Natural killer cell (primary cell): ENCODE measurements at places on chromosomes 2 and 18.

DNA sequence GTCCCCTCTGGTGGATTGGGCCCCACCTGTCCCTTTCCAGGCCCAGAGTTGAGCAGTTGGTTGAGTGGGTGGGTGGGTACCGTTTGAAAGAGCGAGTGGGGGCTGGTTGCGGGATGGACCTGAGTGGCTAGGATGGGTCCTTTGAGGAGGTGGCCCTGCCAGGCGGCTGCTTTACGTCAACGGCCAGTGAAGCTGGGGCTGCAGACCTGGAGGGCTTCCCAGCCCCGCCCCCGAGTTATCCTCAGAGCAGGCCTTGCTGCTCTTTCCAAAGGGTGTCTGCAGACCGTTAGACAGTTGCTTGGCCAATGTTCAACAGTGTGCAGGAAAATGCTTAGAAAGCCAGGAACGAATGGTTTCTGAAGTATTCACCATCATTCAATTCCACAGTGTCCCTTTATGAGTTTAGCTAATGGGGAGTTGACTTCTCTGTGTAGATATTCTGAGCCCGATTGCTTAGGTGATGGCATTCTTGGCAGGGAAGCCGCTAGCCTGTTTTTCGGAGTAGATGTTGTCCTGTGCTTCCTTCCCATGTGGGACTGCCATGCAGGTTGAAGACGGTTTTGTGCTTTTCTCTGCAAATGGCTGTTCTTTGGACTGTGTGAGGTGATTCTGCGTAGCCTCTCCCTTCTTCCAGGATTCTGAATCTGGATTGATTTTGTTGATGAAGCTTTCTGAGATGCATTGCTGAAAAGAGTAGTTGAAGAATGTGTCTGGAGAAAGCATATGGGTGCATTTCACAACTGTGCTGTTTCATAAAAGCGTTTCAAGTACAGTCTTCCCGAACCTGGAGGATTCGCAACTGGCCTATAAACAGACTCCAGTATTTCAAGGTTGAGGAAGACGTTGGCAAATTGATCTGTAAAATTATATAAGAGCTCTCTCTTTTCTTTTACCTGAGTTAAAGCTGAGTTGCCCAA is 45.8 kb downstream of the LDLRAD4 start:
- no peak for DNase-seq

DNA sequence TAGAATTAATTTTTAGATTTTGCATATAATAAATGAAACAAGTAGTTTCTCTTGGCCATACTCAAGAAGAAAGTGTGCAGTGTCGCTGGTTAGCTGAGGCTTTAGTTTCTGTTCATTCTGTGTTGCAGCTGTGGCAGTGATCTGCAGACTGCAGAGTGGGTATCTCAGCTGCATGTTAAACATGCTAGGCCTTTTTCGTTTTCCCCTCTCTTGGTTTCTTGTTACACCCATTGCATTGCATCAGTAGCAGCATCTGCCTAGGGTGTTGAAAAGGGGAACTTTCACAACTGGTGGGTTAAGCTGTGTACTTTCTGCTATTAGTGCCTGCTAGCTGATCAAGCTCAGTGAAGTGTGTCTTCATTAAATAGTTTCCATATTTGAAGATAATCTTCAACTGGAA is 51.3 kb downstream of the ACSL3 start:
- DNase-seq: no peak

DNA sequence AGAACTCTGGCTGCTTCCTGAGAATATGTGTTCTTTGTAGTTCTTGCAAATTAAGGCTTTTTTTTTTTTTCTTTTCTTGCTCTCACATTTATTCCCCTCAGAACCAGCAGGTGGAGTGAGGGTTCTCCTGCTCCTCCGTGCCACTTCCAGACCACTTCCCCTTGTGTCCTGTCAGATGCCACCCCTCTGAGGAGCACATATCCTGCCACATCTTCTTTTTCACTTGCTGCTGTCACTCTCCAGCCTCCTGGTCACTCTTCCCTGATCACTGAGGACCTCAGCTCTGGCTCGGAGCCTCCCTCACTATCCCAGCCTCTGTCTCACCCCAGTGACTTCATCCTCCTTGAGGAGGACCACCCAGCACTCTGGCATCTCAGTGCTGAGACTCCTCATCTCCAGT is 100.5 kb downstream of the TACR1 start:
- DNase-seq: no peak

- DNase-seq: no peak
These were observed 557.2 kb downstream of the ERBB4 start for GRCh38 chr2:211981451-211981850.

DNA sequence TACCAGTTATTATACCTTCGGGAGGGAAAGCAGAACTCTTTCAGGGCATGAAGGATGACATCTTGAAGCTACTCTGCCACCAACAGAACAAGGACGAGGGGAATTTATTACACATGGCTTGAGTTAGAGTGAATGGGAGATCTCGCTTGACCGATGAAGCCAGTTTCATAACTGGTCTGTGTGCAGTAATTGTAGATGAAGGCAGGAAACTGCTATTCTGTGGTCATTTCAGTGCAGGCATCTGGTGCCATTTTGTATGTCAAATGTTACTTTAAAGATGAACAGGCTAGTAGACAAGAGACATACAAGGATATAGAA is 20.5 kb downstream of the GREB1 start:
- no peak for DNase-seq

DNA sequence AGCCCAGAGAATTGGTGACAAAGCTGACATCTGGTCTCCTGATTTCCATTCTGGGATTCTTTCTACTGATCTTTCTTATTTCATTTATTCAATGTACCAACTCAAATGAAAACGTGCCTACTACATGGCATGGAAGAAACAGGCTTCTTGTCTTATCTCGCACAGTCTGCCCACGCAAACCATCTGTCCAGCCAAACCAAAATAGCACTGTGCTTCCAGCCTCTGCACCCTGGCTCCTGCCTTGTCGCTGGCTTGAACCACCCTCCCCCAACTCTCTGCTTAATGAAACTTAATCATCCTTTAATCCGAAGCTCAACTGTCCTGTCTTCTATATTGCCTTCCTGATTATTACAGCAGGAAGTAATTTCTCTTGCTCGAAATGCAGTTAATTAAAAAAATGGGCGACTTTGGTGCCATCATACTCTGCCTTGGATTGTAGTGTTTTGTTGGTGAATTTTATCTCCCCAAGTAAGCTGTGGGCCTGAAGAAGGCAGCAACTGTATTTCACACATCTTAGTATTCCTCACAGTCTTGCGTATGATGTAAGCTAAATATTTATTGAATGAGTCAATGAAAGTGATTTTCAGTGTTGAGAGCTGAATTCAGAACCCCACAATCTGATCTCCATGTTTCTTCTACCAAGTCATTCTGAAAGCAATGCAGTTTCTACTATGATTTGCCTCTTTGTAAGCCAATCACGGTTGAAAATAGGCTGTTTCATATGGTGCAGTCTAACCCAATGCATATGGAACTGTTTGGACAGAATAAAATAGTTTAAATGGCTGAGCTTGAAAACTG is 190.8 kb downstream of the TMEM247 start:
- no peak for DNase-seq

DNA sequence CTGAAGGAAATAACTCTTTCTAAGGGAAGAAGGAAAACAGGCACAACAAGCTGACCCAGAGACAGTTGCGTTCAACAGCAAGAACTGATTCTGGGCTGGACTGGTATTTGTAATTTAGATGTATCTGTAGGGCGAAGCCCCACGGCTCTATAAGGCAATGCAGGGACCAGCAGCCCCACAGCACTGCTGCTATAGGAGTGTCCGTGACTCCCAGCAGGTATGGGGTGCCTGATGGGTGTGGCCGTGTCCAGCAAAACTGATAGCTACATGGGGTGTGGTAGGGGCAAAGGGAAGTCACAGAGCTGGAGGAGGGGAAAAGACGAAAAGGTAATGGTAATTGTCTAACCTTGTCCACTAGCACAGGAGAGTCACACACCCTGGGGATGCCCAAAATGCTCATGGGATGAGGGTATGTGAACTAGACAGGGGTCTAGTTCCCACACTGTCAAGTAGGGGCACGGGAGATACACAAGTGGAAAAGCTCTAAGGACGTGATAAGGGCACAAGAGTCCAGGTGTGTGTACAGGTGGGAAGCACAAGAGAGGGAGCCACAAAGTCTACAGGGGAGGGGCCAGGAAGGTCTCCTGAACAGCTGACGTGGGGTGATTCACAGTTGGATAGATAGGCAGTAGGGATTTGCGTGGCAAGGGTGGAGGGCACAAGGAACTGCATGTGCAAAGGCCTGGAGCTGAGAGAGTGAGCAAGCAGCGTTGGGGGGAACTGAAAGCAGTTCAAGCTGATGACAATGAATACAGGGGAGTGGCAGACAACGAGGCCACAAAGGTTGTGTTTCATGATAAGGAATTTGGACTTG is 48.5 kb upstream of the ASPRV1 start:
- no peak for DNase-seq

GRCh38 chr2:65129286-65129825 is 550 bp downstream of the RAB1A start:
- DNase-seq: no peak

GRCh38 chr2:9877026-9877425 is 33.8 kb downstream of the TAF1B start:
- no peak for DNase-seq

- no peak for DNase-seq
These were observed 62.0 kb upstream of the POMC start for GRCh38 chr2:25230198-25230947.

- DNase-seq: no peak
These were observed 198.7 kb downstream of the MEIS1 start for GRCh38 chr2:66633631-66634030.

DNA sequence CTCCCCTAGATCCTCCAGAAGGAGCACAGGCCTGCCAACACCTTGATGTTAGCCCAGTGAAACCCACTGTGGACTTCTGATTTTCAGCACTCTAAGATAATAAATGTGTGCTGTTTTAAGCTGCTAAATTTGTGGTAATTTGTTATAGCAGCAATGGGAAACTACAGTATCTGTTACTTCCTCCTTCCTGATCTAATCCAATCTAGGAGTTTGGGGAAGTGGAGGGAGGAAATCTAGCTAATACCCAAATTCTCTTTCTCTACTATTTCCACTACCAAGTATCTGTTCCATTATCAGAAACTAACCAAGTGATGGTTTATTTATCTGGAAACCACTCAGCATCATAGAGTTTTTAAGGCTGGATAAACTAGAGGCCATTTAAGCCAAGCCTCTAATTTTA is 64.9 kb downstream of the AFF3 start:
- no peak for DNase-seq

GRCh38 chr2:149258531-149258930 is 71.9 kb upstream of the LYPD6 start:
- no peak for DNase-seq

- DNase-seq: no peak
These were observed 97.2 kb downstream of the CAPN13 start for GRCh38 chr2:30710016-30710415.

DNA sequence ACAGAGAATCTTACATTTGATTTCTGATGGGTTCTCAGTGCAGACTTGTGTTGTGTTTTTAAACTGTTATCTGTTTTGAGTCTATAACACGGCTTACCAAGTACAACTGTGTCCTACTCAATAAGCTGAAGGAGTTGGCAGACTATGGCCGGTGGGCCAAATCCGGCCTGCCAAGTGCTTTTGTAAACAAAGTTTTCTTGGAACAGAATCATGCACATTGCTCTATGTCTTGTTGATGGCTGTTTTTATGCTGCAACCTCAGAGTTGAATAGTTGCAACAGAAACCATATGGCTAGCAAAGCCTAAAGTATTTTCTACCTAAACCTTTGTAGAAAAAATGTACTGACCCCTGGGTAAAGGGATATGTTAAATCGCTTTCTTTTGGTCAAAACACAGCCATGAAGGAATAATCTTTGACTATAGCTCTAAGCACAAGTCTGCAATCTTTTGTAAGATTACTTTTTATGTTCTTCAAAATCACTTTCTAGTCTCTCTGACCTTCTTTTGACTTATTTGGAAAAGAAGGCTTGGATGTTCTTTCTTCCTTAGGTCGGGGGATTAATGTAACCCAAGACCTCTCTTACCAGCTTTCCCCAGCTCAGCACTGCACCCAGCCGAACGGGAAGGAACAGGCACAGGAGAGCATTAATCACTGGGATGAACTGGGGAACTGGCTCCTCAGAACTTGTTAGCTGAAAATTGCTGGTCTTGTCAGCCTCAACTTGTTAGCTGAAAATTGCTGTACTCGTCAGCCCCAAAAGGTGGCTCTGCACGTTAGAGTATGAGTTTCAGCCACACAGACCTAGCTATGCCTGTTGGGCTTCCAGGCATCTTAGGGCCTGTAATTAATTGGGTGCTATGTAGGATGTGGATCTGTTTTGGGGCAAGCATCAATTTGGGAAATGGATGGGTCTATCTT is 75.4 kb downstream of the CD8B2 start:
- no peak for DNase-seq

DNA sequence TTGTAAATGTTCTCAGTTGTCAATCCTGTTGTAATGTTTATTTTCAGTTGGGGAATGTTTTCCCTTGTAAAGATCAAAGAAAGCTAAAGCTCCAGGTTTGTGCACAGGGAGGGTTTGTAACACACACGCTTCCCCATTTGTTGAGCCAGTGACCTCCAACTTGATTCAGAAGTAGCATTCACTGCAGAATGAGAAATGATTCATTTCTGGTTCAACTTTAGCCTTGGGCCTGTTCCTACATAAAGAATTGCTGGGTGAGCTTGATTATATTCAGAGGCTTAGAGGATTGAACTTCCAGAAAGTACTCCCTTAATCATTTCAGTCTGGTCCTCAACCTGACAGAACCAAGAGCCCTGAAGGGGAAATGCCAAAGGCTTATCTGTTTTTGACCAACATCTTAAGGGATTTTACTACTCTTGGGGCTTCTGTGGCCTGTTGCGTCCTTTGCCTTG is 70.6 kb upstream of the CAVIN2 start:
- no peak for DNase-seq

DNA sequence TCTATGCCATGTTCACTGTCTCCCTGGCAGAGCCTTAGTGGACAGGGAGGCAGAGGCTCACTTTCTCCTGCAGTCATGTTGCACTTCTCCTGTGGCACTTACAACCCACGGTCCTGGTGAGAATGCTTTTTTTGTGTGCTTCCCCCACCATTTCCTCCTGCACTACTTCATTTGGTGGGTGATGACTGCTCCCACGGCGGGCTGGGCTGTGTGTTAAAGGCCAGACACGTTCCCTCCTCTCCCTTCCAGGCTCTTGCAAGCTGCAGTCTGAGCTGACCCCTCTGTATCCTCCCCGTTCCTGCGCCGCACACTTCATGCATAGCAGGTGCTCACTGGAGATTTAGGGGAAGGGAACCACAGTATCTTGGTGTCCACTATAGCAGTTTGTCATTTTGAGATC is 170.5 kb downstream of the CELF4 start:
- no peak for DNase-seq

GRCh38 chr2:159863526-159864160 is 65.6 kb upstream of the CD302 start:
- DNase-seq: no peak
